Cortex of kidney (tissue), 1 donor: ENCODE measurements at places on chromosomes 3 and 15.

DNA sequence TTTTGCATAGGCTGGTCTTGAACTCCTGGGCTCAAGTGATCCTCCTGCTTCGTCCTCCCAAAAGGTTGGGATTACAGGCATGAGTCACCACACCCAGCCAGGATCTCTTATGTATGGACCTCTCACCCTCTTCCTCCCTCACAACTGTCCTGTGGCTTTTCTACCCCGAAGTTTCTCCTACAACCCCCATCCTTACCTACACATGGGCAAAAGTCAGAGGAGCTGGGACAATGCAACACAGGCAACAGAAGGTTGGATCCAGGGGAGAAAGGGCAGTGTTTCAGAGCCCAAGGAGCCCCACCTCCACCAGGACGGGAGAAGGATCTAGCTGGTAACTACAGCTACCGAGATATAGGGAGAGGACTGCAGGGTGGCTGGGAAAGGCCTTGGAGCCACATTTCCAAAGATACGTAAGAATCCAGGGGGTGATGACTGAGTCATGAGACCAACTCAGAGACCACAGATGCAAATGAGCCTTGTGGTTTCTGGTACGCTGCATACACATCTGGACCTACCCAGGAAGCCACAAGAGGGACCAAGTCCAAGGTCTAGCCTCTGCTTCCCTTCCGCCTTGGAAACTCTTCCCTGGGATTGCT is 13.6 kb downstream of the IGDCC4 start:
- DNase-seq: no peak

DNA sequence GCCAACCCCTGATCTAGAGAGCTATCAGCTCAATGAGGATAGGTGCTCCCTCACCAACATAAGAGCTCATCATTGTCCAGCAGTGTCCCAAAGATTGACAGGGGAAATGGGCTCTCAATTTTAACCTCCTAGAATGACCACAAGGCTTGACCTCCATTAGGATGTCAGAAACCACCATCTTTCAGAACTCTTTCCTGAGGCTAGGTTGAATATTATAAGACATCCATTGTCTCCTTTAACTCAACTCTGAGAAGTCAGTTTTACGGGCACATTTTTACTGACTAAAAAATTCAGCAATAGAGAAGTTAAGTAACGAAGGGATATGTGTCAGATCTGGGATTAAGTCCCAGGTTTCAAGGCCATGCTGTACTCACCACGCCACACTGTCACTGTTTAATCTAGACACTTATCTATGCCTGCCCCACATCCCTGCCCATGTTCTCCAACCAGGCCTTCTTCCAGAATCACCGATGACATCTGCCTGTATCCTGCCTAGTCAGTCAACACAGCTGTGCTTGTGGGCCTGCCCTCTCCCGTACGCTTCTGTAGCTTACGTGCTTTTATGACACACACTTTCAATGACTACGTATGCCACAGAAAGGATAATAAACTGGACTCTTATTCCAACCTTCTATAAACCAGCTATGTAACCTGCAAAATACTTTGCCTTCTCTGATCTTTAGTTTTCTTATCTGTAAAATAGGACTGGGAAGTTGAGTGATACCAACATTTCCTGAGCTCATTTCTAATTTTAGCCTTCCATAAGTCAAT is 17.1 kb upstream of the MUC13 start:
- no peak for DNase-seq

DNA sequence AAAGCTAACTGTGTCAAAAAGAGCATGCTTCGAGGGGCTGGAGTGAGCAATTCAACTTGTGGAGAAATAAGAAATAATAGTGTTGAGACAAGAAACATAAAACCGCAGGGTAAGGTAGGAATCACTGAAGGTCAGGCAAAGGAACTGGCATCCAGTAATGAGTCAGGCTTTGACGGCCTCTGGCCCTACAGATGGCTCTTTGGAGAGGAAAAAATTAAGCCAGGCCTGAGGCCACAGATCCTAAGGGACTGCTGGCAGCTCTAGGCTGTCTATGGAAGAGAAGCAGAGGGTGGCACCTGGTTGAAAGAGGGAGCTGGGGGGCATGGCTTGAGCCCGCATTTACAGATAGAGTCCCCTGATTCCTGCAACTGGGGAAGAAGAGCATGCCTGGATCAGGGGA is 28.6 kb upstream of the ZSCAN2 start:
- no peak for DNase-seq

- DNase-seq: no peak
Observed at GRCh38 chr3:8589880-8590556, 54.6 kb downstream of the SSUH2 start.

DNA sequence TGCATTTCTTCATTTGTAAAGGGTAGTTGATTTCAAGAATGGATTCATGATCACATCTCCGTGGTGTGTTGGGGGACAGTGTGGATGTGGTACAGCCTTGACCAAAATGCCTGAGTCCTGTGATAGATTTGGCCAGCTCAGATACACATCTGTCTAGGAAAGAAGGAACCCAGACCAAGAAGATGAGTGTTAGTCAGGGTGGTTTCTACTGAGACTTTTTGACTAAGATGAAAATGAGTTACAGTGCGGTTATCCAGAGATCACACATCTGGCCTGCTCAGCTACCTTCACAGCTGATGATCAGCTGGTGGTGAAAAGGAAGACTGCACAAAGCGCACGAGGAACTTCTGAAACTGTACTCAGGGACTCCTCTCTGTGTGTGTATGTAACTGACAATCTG is 68.0 kb downstream of the FNDC3B start:
- no peak for DNase-seq

- no peak for DNase-seq
Observed at GRCh38 chr3:24237971-24238706, 256.5 kb downstream of the THRB start.

GRCh38 chr3:66354001-66354400 is 133.2 kb downstream of the SLC25A26 start:
- no peak for DNase-seq

GRCh38 chr3:190096345-190096744 is 24.4 kb downstream of the P3H2 start:
- no peak for DNase-seq

DNA sequence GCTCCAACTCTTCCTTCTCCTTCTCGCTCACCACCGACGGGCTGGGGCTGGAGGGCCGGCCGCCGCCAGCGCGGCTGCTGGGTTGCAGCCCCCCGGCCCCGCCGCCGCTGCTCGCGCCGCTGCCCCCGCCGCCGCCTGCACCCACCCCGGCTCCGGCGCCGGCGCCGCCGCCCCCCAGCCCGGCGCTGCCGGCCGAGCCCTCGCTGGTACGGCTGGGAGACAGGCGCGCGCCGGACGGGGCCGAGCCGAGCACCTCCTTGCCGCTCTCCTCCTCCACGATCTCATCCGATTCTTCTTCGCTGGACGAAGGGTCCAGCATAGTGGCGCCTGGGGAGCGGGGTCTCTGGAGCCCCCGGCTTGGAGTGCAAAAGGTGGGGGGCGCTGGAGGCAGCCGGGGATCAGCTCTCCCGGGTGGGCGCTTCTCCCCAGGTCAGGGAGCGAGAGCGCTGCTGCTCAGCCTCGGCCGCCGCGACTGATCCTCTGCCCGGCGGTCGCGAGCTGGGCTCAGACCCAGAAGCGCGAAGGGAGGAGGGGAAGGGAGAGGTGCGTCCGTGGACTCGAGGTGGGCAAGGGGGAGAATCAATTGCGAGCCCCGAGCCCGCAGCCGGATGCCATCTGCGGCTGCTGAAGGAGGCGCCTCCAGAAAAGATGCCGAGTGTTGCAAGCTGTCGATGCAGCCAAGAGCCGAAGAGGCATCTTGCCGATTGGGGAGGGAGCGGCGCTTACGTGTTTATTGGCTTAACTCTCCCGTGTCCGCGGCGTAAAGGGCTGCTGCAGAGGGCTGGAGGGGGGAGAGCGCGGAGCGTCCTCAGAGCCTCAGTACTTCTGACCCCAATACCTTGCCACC is at the start of gene CADPS:
Gene CADPS (minus strand): TSS at position 706 of the 847 bp plus-strand sequence. CDS start 387 bp downstream, at position 319.
- DNase-seq: no peak

DNA sequence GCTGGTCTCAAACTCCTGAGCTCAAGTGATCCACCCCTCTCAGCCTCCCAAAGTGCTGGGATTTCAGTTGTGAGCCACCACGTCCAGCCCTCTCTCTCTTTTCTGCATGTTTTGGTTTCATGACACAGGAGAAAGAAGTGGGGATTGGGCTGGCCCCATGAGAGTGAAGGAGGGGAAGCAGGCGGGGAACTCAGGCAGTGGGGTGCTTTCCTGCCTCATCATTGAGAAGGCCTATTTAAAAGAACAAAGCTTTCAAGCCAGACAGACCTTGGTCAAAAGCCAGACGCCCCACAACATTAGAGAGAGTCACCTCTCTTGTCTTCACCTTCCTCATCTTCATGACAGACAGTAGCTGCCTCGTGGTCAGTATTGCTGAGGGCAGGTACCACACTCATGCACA is 15.9 kb downstream of the PSTPIP1 start:
- DNase-seq: no peak

GRCh38 chr15:64197425-64197824 is 34.6 kb upstream of the PPIB start:
- DNase-seq: no peak

GRCh38 chr3:20154928-20155327 is 31.1 kb downstream of the SGO1 start:
- DNase-seq: no peak

DNA sequence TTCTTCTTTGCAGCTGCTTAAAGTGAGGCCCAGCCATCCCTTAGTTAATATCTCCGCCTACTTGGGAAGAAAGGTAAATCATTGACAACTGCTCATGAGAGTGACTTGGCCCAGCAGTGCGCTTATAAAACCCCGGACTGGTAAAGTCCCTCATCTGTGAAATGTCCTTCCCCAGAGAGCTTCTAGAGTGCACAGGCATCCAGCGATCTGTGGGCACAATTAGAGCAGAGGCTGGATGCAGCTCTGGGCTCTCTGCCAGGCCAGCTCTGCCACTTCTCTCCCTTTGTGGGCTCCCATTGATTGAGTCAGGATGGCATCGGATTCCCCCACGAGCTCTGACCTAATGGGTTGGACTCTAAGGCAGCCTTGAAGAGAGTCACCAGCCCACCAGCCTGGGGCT is 219.0 kb upstream of the LINGO1 start:
- DNase-seq: no peak

DNA sequence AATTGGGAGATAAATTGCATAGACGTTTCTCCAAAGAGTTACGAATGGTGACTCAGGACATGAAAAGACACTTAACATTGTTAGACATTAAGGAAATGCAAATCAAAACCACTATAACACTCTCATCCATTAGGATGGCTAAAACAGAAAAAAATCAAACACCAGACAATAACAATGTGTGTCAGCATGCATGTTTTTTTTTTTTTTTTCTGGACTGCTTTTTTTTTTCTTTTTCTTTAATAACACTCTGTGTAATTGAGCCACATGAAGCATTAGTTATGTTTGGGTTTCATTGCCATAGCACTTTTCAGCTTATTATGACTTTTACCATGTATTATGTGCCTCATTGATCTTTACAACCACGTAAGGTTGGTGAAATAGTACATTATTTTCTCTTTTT is 95.0 kb downstream of the NFKBIZ start:
- DNase-seq: no peak

GRCh38 chr3:16795581-16795980 is 89.2 kb upstream of the PLCL2 start:
- DNase-seq: no peak

- DNase-seq: no peak
Observed at GRCh38 chr15:38600236-38600635, 35.6 kb upstream of the RASGRP1 start.

GRCh38 chr3:141553055-141553454 is 66.2 kb downstream of the RASA2 start:
- DNase-seq: no peak

GRCh38 chr15:74642734-74643664 is 27.4 kb downstream of the CLK3 start:
- DNase-seq: no peak

GRCh38 chr3:115922681-115923347 is 299.5 kb downstream of the GAP43 start:
- no peak for DNase-seq

DNA sequence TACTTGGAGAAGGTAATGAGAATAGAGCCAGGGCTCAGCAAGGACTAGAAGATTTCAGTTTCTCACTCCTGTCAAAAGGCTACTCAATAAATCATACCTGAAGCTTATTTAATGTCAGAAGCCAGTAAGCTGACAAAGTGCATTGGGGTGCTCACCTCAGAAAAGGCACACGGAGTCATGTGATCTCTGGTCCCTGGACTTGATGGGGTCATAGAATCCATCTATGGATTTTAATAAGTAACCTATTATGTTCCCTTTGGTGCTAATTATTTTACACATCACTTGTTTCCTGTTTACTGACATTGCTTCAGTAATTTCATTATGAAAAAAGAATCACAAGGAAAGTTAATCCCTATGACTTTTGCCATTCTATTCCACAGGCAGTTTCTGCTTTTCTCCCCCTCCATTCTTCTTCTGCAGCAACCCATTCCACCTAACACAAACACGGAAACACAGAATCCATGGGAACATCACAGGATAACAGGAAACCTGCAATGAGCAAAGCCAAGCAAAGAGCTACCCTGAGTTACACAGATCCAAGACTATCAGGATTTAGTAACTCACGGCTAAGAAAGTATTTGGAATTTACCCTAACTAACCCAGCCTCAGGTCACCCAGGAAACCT is 159.6 kb downstream of the MEIS2 start:
- DNase-seq: no peak

- DNase-seq: no peak
Observed at GRCh38 chr15:62027263-62027565, 33.0 kb downstream of the VPS13C start.

GRCh38 chr3:54882129-54882833 is 45.6 kb downstream of the LRTM1 start:
- no peak for DNase-seq

DNA sequence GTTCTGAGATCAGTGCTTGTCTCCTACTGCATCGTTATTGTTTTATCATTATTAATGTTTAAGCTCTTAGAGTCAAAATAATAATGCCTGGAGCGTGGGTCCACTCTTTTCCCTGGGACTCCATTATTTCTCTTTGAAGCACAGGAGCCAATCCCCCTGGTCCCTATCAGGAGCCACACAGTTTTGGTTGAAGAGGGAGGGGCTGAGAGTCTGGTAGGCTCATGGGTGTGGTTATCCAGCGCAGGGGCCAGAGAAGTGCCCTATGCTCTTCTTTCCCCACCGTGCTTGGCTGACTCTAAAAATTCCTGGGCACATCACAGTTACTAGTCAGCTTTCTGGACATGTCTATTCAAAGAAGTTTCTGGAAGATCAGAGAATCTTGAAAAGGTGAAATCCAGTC is 121.5 kb downstream of the DNAJB8 start:
- DNase-seq: no peak

DNA sequence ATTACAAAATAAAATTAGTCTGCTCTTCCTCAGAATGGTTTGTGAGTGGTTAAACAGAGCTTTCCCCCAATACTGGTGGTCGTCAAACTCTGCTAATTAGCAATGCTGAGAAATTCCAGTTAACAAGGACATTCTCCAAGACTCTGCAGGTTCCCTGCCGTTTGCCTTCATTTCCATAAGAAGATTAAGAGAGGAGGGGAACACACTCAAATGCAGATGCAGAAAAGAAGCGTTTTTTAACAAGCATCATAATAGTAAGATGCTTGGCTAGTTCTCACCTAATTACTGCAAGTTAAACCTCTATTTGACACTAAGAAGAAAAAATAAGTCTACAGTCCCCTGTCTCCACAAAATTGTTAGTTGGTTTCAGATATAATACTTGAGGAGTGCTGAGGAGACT is 3.7 kb upstream of the SOX2 start:
- DNase-seq: no peak
